Psoas muscle (tissue), 8 donors: ENCODE measurements at places on chromosomes 3 and 15. TPM values are rescaled to one million over a fixed set of nuclear protein-coding genes. Genes with fewer than 3 reads are reported as not detected.

Gene PDIA5
- total RNA-seq = 6.4 TPM

Gene GOLGA8S
- total RNA-seq = not detected

Gene ALDH1L1
- total RNA-seq = 52.8 TPM

DNA sequence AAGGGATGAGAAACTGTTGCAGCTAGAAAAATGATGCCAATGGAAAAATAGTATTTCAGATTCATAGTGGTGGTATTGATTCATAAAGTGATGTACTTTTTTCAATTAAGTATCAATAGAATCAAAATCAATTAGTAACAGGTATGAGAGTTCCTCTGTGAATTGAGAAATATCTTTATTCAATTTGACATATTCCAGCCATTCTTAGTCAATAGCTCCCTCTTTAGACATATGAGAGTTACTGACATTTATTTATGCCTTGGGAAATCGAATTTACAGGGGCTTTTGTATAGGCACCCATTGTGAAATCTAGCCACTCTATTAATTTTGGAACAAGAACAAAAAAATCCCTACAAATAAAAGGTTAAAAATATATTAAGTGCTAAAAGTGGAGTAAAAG lies 386.9 kb upstream of the CNTN3 start:
- H3K4me3 ChIP-seq = no peak overlapping the region
- H3K27me3 ChIP-seq = no peaks in the 10 kb centered on the region
- H3K4me1 ChIP-seq = no peaks in the 10 kb centered on the region
- no peak for DNase-seq
- no peak overlapping the region for H3K27ac ChIP-seq

DNA sequence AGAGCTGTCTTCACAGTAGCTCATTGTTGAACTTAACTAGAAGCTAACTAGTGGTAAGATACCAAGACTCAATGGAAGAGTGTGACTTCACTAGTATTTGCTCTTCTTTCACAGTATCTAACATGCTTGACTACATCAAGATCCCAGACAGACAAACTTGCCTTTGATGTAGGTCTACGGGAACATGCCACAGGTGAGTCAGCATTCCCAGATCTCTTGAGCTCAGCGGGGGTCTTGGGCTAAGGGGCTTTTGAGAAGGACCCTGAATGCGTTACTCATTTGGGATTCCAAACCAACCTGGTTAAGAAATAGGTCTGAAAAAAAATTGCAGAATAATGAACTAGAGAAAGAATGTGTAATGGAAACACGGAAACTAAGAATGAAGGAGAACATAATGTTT lies 222.4 kb downstream of the RYR3 start:
- no peaks in the 10 kb centered on the region for H3K4me1 ChIP-seq
- no peak overlapping the region for H3K27ac ChIP-seq
- DNase-seq = no peak
- no peak overlapping the region for H3K4me3 ChIP-seq

DNA sequence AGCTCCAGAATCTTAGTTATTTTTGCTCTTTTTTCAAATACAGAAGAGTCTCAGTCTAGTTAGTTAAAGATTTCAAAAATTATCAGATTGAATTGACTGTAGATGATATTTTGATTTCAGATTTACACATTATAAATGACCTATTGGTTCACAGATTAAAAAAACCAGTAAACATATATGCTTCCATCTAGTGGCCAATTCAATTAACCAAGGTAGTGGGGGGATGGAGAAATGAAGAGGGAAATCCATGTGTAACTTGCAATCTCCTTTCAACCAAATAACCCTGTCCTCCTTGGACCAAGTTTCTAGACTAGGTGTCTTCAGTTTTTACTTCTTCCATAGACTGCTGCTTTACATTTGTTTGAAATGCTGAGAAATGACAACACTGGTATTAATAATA lies 789.8 kb downstream of the ROBO1 start:
- no peaks in the 10 kb centered on the region for H3K27me3 ChIP-seq
- H3K27ac ChIP-seq = no peak overlapping the region
- no peaks in the 10 kb centered on the region for H3K36me3 ChIP-seq

DNA sequence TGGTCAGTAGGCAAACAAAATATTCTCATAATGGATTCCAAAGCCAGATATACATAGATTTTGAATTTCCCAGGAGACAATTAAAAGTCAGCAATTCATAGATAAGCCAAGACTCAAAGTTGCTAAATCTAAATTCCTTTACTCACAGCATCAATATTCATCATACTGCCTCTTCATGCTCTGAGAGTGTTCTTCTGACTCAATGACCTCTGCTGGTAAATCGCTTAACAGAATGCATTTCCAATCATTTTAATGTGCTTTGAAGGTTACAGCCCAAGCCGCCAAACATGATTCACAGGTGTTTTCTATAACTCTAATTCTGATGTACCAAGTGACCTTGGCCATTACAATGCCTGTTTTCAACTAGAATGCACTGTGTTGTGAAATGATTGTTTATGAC lies 24.2 kb upstream of the SLC4A7 start:
- H3K27me3 ChIP-seq = no peaks in the 10 kb centered on the region
- no peak for DNase-seq
- H3K27ac ChIP-seq = no peak overlapping the region

GRCh38 chr3:143896486-143896885 lies 48.2 kb upstream of the SLC9A9 start:
- no peaks in the 10 kb centered on the region for H3K4me1 ChIP-seq
- H3K36me3 ChIP-seq = no peaks in the 10 kb centered on the region
- no peaks in the 10 kb centered on the region for H3K27me3 ChIP-seq
- no peak for DNase-seq
